ENCODE measurements at places on chromosomes 2 and 18. TPM values are rescaled to one million over a fixed set of nuclear protein-coding genes. Genes with fewer than 3 reads are reported as not detected.

DNA sequence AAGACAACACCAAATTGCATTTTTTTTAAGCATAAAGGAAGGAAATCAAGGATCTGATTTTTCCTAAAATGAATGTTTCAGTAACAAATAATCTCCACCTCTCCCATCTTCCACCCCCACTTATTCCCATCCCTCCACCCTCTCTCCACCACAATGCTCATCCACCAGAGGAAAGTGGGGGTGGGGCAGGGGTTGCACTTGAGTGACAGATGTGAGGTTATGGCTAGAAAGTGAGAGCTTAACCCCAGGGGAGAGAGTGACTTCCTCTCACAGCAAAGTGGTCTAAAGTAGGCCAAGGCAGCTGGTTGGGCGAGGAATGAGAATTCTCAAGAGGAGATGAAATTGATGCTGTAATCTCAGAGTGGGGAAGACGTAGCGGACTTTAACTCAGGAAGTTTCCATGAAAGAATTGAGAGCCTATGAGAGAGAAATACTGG, 104.7 kb downstream of the HNRNPLL start:
- DNase-seq, result no peak
- H3K27me3 ChIP-seq, result peaks cover 4% of the 10 kb centered on the region
- H3K4me3 ChIP-seq, result no peak overlapping the region
- H3K27ac ChIP-seq, result no peak overlapping the region

DNA sequence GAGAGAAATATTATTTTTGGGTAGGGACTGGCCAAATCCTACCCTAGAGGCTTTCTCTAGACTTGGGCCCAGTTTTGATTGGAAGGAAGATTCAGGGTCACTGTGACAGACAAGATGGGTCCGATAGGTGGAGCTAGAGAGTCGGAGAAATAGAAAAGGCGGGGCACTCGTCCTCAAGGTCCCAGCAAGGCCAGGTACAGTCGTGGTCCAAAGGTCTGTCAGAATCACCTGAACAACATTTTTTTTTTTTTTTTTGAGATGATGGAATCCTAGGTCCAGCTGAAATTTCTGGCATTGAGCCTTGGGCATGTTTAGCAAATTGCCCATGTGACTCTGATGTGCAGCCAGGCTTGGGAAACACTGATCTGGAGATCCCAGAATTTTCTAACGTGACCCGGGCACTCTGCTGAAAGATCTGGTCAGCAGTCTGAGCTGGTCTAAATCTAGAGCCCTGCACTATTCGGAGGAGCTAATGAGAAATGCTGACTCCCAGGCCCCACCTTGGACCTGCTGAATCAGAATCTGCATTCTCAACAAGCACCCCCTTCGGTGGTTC, 23.0 kb upstream of the NTSR2 start:
- H3K27ac ChIP-seq, result no peak overlapping the region
- no peaks in the 10 kb centered on the region for H3K36me3 ChIP-seq
- no peak overlapping the region for H3K4me3 ChIP-seq
- DNase-seq, result peak; percentile 77

DNA sequence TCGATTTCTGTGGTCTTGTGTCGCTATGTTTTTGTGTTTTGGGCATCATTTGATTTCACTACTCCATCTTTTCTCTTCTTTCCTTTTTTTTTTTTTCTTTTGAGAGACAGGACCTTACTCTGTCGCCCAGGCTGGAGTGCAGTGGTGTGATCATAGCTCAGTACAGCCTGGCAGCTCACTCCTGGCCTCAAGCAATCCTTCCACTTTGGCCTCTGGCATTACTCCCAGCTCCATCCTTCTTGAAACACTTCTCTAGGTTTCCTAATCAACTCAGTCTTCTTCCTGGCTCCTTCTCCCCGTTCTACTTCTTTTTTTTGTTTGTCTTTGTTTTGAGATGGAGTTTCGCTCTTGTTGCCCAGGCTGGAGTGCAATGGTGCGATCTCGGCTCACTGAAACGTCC, 26.5 kb downstream of the TCF23 start:
- no peak for DNase-seq
- peaks cover 12% of the 10 kb centered on the region for H3K27me3 ChIP-seq
- H3K4me3 ChIP-seq, result no peak overlapping the region
- H3K36me3 ChIP-seq, result no peaks in the 10 kb centered on the region
- no peaks in the 10 kb centered on the region for H3K4me1 ChIP-seq

DNA sequence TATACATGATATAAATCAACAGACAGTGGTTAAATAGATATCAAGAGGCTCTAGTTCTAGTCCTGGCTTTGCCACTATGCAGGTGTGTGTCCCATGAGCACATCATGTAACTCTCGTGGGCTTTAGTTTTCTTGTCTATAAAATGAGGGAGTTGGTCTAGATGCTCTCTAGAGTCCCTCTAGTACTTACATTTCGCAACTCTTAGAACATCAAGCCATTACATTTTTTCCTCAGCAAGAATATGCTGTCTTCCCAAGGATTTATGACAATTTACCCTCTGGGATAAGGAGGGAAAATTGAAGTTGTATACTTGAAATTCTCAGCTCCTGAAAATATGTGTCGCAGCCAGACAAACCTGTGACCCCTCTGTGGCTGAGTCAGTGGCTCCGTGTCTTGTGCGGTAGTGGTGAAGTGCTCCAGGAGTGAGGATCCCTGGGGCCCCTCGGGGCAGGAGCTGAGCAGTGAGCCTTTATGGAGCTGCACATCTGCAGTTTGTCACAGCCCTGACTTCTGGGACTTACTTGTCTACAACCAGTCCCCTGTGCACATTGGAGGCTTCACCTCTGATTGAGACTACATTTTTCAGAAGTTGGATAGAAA, 6.8 kb downstream of the PKP4 start:
- H3K36me3 ChIP-seq, result peaks cover 2% of the 10 kb centered on the region
- no peak overlapping the region for H3K27ac ChIP-seq
- peaks cover 20% of the 10 kb centered on the region for H3K4me1 ChIP-seq
- no peak overlapping the region for H3K4me3 ChIP-seq
- H3K27me3 ChIP-seq, result peaks cover under 1% of the 10 kb centered on the region

GRCh38 chr2:151855111-151855510, 26.9 kb upstream of the ARL5A start:
- no peaks in the 10 kb centered on the region for H3K4me1 ChIP-seq
- H3K27me3 ChIP-seq, result no peaks in the 10 kb centered on the region
- DNase-seq, result no peak

DNA sequence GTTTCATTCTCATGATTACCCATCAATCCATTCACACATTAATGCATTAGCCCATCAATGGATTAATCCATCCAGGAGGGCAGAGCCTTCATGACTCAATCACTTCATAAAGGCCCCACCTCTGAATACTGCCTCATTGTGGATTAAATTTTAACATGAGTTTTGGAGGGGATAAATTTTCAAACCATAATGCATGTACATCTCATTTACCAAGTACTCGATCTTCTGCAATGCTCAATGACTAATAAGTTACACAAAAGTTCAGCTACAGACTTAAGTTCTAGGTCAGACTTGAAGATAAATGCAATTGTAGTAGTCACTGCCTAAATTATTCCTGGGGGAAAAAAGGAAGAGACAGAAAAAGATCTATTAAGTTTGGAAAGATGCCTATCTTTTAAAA, 120.0 kb upstream of the OSR1 start:
- DNase-seq, result no peak
- no peak overlapping the region for H3K27ac ChIP-seq
- no peak overlapping the region for H3K4me3 ChIP-seq
- H3K27me3 ChIP-seq, result peaks cover 20% of the 10 kb centered on the region
- no peaks in the 10 kb centered on the region for H3K36me3 ChIP-seq

DNA sequence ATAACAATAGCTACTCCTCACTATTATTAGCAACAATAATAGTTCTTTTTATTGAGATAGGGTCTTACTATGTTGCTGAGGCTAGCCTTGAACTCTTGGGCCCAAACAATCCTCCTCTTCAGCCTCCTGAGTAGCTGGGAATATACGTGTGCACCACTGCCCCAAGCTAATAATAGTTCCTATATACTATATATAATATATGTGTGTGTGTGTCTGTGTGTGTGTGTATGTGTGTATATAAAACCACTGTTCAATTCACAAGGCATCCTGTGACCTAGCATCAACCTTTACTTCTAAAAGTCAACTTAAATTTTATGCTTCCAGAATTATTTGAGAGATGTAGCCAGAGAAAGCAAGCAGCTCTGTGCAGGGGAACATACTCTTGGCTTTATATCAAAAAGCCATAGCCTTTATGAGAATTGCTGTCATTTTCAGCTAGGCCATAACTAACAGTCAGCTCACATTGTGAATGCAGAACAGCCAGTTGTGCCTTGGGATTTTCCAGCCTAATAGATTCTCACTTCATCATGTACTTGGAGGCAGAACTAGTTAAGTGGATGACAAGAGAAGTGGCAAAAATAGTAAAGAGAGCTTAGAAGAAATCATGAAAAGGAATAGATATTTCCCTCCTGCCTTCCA, 665.5 kb downstream of the NYAP2 start:
- no peak overlapping the region for H3K27ac ChIP-seq
- H3K36me3 ChIP-seq, result no peaks in the 10 kb centered on the region
- H3K4me1 ChIP-seq, result no peaks in the 10 kb centered on the region
- no peak overlapping the region for H3K4me3 ChIP-seq
- DNase-seq, result no peak
- H3K27me3 ChIP-seq, result peaks cover 2% of the 10 kb centered on the region

DNA sequence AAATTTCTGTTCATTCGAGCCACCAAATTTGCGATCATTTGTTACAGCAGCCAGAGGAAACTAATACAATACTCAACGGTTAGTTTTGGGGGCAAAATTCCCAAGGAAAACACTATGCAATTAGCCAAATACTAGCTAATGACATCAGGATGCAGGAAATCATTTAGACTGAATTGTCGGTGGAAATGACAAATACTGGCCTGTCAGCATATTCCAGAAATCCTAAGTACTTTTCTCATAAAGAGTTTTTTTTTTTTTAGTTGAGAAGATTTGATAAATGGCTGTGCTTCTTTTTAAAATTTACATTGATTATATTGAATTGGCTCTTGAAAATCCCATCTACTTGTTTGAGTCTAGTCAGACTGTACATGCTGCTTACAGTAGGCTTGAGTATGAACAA, 410.1 kb downstream of the SUCLG1 start:
- no peak overlapping the region for H3K4me3 ChIP-seq
- DNase-seq, result no peak
- no peaks in the 10 kb centered on the region for H3K4me1 ChIP-seq
- H3K27ac ChIP-seq, result no peak overlapping the region

- H3K4me3 ChIP-seq, result no peak overlapping the region
- no peak overlapping the region for H3K27ac ChIP-seq
- peaks cover 17% of the 10 kb centered on the region for H3K27me3 ChIP-seq
- H3K4me1 ChIP-seq, result no peaks in the 10 kb centered on the region
- no peak for DNase-seq
These were observed 157.1 kb downstream of the PXDN start for GRCh38 chr2:1586923-1587840.

GRCh38 chr18:46920653-46921052, 3.3 kb downstream of the KATNAL2 start:
- H3K4me3 ChIP-seq, result no peak overlapping the region
- no peaks in the 10 kb centered on the region for H3K27me3 ChIP-seq
- H3K36me3 ChIP-seq, result peaks cover 2% of the 10 kb centered on the region
- no peak overlapping the region for H3K27ac ChIP-seq

DNA sequence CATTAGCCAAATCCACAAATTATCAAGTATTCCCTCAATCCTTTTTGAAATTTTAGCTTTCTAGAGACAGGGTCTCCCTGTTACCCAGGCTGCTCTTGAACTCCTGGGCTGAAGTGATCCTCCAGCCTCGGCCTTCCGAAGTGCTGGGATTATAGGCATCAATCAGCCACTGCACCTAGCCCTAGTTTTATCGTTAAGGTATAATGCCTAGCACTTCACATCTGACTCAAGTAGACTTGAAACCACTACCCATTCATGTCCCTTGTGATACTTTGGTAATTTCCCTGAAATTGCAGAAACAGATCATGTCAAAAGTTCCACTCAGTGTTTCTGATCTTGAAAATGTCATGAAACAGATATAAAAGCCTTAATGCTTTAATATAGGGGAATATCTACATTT, 26.3 kb downstream of the MEX3C start:
- H3K4me1 ChIP-seq, result peaks cover 62% of the 10 kb centered on the region
- H3K27ac ChIP-seq, result peak overlapping the region; percentile 92
- no peaks in the 10 kb centered on the region for H3K27me3 ChIP-seq
- DNase-seq, result no peak
- H3K36me3 ChIP-seq, result peaks cover 27% of the 10 kb centered on the region

DNA sequence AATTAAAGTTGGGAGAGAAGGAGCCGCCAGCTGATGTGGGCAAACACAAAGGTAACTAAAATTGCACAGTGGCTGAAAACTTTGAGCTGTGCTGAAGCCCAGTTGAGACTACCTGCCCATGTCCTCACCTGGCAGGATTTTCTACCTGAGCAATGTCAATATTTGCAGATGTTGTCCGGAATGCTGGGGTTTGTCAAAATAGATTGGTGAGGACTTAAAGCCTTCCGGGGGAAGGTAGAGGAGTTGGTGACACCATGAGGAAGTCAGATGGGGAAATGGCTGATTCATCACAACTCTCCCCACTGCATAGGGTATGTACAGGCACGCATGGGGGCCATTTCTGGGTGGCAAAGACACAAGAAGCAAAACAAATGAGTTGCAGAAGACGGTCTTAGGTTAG, 114.9 kb downstream of the ALK start:
- no peak overlapping the region for H3K4me3 ChIP-seq
- no peak for DNase-seq
- no peaks in the 10 kb centered on the region for H3K4me1 ChIP-seq
- H3K27ac ChIP-seq, result no peak overlapping the region
- H3K27me3 ChIP-seq, result peaks cover 21% of the 10 kb centered on the region
- no peaks in the 10 kb centered on the region for H3K36me3 ChIP-seq

GRCh38 chr2:144730711-144731110, 210.8 kb upstream of the ZEB2 start:
- DNase-seq, result no peak
- no peaks in the 10 kb centered on the region for H3K4me1 ChIP-seq
- H3K27me3 ChIP-seq, result no peaks in the 10 kb centered on the region
- no peak overlapping the region for H3K27ac ChIP-seq
- H3K36me3 ChIP-seq, result no peaks in the 10 kb centered on the region
- H3K4me3 ChIP-seq, result no peak overlapping the region

DNA sequence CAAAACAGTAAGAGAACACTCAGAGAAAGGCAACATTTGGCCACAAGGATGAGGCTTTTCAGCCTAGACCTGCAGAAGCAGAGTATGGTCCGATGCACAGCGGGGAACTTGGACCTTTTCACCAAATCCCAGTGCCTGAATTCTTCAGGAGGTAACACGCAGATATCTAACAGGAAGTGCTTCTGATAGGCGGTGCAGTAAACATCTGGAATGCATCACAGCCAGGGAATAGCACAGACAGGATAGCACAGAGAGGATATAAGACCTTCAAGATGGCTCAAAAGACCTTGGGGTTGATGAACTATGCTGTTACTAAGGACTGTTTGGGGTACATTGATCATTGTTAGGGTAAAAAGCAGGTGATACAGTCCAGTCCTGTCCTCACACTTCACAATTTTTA, 1.7 kb downstream of the TMEM127 start:
- H3K36me3 ChIP-seq, result peaks cover 37% of the 10 kb centered on the region
- peaks cover 76% of the 10 kb centered on the region for H3K4me1 ChIP-seq
- DNase-seq, result no peak
- H3K27me3 ChIP-seq, result no peaks in the 10 kb centered on the region
- H3K4me3 ChIP-seq, result peak overlapping the region; percentile 99
- H3K27ac ChIP-seq, result no peak overlapping the region

- no peak for DNase-seq
- H3K27me3 ChIP-seq, result no peaks in the 10 kb centered on the region
- H3K27ac ChIP-seq, result no peak overlapping the region
- H3K4me1 ChIP-seq, result no peaks in the 10 kb centered on the region
These were observed 242.8 kb upstream of the DOK6 start for GRCh38 chr18:69157906-69158305.

GRCh38 chr2:118806797-118807667, 40.4 kb downstream of the EN1 start:
- H3K27ac ChIP-seq, result no peak overlapping the region
- H3K4me1 ChIP-seq, result no peaks in the 10 kb centered on the region
- no peaks in the 10 kb centered on the region for H3K36me3 ChIP-seq
- DNase-seq, result no peak

The ZAP70 gene
- total RNA-seq, result 153 TPM

The TXNDC2 gene
- not detected for total RNA-seq

The HJURP gene
- total RNA-seq, result 94.6 TPM

The SULT1C2 gene
- total RNA-seq, result not detected

The DLX2 gene
- total RNA-seq, result not detected
